ENCODE measurements at places on chromosomes 7 and 10. TPM values are rescaled to one million over a fixed set of nuclear protein-coding genes. Genes with fewer than 3 reads are reported as not detected.

NOC3L gene
- 21.0 TPM for total RNA-seq

TET1 gene
- 4.0 TPM for total RNA-seq

SEPHS1 gene
- 37.4 TPM for total RNA-seq

IKZF1 gene
- total RNA-seq, result under 0.01 TPM

ADAM12 gene
- total RNA-seq, result 361 TPM

All from osteoblast (primary cell).